Esophagus (tissue), 2 donors: ENCODE measurements at places on chromosomes 5 and 9. TPM values are rescaled to one million over a fixed set of nuclear protein-coding genes. Genes with fewer than 3 reads are reported as not detected.

Gene MARVELD2
- polyA plus RNA-seq, result 5.0 TPM

Gene PCDHB15
- 0.80 TPM for polyA plus RNA-seq

Gene CAVIN4
- 0.06 TPM for polyA plus RNA-seq

Gene SPINK7
- 394 TPM for polyA plus RNA-seq

Gene PFN3
- polyA plus RNA-seq, result not detected

Gene PSAT1
- 9.9 TPM for polyA plus RNA-seq

Gene SHISAL2B
- polyA plus RNA-seq, result not detected

Gene CTXN3
- 0.04 TPM for polyA plus RNA-seq

Gene SCGB3A1
- 6.1 TPM for polyA plus RNA-seq

Gene PTTG1
- 118 TPM for polyA plus RNA-seq

Gene NDFIP1
- polyA plus RNA-seq, result 14.1 TPM

Gene GABRP
- 21.9 TPM for polyA plus RNA-seq

Gene MLANA
- not detected for polyA plus RNA-seq

Gene TNFSF15
- polyA plus RNA-seq, result 0.75 TPM

Gene PCDHAC1
- 0.01 TPM for polyA plus RNA-seq

Gene RAD17
- 7.5 TPM for polyA plus RNA-seq

Gene SLC36A2
- polyA plus RNA-seq, result not detected

Gene APBA1
- 1.3 TPM for polyA plus RNA-seq

Gene FYB1
- 1.4 TPM for polyA plus RNA-seq

Gene FRMPD1
- polyA plus RNA-seq, result 0.12 TPM

Gene CCNI2
- 0.04 TPM for polyA plus RNA-seq

Gene BNC2
- 1.1 TPM for polyA plus RNA-seq

Gene TEX48
- polyA plus RNA-seq, result not detected

Gene COL27A1
- 32.6 TPM for polyA plus RNA-seq

Gene GLRA1
- polyA plus RNA-seq, result not detected

Gene ALDH1A1
- 22.9 TPM for polyA plus RNA-seq

Gene FSD1L
- 0.41 TPM for polyA plus RNA-seq

Gene ASTN2
- polyA plus RNA-seq, result 0.26 TPM

Gene LRRC70
- polyA plus RNA-seq, result 2.3 TPM

Gene EFNA5
- 4.9 TPM for polyA plus RNA-seq

Gene AHRR
- polyA plus RNA-seq, result 1.7 TPM

Gene EQTN
- not detected for polyA plus RNA-seq

Gene RANBP3L
- 0.02 TPM for polyA plus RNA-seq

Gene ACTBL2
- polyA plus RNA-seq, result not detected
